ENCODE measurements at places on chromosomes 12 and 14. TPM values are rescaled to one million over a fixed set of nuclear protein-coding genes. Genes with fewer than 3 reads are reported as not detected.

Gene FAM177A1
- 36.7 TPM for total RNA-seq

Gene PLXNC1
- 41.9 TPM for total RNA-seq

Gene EML5
- 1.6 TPM for total RNA-seq

Gene SLCO1B1
- not detected for total RNA-seq

Gene FSCB
- not detected for total RNA-seq

All from activated naive CD4-positive, alpha-beta T cell treated with anti-CD3 and anti-CD28 coated beads, Interleukin-2, amount 10 ng/mL, durations not matched to agents 5 hours and 36 hours (primary cell).